ENCODE measurements at places on chromosomes 1 and 21. TPM values are rescaled to one million over a fixed set of nuclear protein-coding genes. Genes with fewer than 3 reads are reported as not detected.
A peak's percentile ranks its signal among the peaks of the same experiment; 100 is the strongest.

DNA sequence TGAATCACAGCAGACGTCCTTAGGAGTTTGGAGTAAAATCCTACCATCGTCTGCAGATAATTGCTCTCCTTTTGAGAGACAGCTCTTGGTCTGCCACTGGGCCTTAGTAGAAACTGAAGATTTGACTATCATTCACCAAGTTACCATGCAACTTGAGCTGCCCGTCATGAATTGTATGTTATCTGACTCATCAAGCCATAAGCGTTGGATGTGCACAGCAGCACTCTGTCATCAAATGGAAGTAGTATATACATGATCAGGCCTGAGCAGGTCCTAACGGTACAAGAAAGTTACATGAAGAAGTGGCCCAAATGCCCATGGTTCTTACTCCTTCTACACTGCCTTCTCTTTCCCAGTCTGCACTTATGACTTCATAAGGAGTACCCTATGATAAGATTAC lies 317.8 kb downstream of the GPATCH2 start:
- DNase-seq = no peak

DNA sequence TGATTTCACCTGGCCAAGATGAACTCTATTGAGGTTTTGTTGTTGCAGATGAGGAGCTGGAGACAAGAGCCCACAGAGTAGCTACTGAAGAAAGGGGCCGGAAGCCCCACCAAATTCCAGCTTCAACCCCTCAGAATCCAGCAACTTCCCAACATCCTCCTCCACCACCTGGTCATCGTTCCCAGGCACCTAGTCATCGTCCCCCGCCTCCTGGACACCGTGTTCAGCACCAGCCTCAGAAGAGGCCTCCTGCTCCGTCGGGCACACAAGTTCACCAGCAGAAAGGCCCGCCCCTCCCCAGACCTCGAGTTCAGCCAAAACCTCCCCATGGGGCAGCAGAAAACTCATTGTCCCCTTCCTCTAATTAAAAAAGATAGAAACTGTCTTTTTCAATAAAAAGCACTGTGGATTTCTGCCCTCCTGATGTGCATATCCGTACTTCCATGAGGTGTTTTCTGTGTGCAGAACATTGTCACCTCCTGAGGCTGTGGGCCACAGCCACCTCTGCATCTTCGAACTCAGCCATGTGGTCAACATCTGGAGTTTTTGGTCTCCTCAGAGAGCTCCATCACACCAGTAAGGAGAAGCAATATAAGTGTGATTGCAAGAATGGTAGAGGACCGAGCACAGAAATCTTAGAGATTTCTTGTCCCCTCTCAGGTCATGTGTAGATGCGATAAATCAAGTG lies 14.3 kb downstream of the CD2 start:
- no peak for DNase-seq

GRCh38 chr1:87325982-87326738 lies 2.5 kb upstream of the LMO4 start:
- no peak for DNase-seq

DNA sequence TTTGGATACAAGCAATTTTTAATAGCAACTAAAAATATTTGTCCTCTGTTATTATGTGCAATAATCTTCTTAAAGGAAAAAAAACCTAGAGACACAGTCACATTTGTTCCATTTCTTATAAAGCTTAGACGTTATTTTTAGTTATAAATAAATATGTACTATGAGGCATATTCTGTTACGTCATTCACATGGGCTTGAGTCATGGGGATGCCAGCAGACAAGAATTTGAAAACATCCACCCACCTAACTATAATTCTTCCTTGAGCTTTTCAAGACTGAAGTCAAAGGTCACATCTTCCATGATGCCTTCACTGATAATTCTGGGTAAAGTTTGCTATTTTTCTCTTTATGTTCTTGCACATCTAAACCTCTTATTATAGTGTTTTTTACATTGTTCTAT lies 268.8 kb downstream of the KCTD3 start:
- no peak for DNase-seq

DNA sequence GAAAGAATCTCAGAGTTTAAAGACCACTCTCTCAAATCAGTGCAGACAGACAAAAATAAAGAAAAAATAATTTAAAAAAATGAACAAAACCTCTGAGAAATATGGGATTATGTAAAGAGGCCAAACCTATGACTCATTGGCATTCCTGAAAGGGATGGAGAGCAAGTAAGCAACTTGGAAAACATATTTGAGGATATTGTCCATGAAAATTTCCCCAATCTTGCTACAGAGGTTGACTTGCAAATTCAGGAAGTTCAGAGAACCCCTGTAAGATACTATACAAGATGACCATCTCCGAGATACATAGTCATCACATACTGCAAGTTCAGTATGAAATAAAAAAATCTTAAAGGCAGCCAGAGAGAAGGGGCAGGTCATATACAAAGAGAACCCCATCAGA lies 43.7 kb upstream of the IVNS1ABP start:
- no peak for DNase-seq

PPIAL4G gene
- total RNA-seq = 0.11 TPM

GRCh38 chr1:46619656-46620258 lies 3.1 kb upstream of the MOB3C start:
- DNase-seq = no peak

OR10Z1 gene
- not detected for total RNA-seq

FAM177B gene
- total RNA-seq = not detected

DNA sequence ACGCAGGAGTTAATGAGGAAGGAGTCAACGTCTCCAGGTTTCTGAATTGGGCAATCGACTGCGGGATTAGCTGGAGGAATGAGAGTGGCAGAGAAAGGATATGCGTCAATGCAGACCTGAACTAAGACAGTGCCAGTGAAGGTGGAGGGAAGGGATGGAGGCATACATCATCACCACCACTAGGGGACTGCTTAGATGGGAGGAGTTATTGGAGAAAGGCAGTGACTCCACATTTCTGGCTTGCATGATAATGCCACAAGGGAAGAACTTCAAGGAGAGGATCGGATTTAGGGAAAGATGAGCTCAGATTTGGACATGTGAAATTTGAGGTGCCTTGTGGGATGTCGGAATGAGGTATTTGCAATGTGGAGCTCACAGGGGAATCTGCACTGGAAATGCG lies 17.5 kb downstream of the VASH2 start:
- no peak for DNase-seq

- DNase-seq = no peak
Measured at GRCh38 chr1:235933017-235933765, 66.5 kb upstream of the LYST start.

SELL gene
- total RNA-seq = 204 TPM

KCTD3 gene
- total RNA-seq = 3.0 TPM

DNA sequence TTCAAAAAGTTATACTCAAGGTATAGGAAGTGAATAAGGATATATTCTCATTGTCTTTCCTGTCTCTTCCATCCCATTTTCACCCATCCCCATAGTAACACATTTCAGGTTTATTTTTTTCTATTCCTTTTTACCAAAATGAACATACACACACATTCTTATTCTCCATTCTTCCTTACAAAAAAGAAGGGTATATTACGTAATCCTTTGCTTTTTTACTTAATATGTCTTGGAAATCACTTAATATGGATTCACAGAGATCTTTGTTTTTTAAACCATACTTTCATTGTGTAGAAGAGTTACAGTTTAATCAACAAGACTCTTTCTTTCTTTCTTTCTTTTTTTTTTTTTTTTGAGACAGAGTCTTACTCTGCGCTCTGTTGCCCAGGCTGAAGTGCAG lies 128.2 kb upstream of the BMP8A start:
- DNase-seq = no peak

- DNase-seq = no peak
Measured at GRCh38 chr21:42058631-42059111, 12.4 kb upstream of the UMODL1 start.

GRCh38 chr21:39313042-39313570 lies 326 bp downstream of the BRWD1 start:
- no peak for DNase-seq

RNU1-4 gene
- total RNA-seq = 5,937 TPM

DNA sequence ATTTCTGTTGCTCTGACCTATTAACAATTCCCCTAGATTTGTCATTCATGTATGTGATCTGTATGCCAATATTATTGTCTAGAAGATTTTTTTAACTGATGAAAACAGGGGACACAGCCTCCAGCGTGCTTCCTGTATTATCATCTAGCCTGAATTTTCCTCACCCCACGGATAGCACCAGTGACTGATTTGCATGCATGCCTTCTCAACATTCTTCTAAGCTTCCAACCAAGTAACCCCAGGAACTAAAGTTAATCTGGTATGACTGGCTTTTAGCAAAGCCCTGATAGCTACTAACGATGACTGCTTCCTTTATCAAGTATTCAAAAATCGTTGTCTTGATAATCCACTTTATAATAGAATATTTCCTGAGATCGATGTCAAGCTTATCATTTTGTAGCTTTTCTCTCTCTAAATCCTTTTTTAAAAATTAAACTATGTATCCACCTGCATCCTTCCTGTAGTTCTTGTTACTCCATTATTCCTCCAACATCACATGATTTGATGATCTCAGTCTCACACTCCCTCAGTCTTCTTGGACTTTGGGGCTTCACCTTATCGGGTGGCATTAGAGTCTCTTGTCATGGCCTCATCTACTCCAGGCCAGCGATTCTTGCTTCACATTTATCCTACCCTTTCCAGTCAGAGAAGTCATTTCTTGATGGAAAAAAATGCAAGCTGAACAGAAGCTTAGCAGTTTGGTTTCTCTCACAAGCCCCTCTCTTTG lies 19.0 kb downstream of the BCAR3 start:
- no peak for DNase-seq

MYBPHL gene
- total RNA-seq = not detected

DNA sequence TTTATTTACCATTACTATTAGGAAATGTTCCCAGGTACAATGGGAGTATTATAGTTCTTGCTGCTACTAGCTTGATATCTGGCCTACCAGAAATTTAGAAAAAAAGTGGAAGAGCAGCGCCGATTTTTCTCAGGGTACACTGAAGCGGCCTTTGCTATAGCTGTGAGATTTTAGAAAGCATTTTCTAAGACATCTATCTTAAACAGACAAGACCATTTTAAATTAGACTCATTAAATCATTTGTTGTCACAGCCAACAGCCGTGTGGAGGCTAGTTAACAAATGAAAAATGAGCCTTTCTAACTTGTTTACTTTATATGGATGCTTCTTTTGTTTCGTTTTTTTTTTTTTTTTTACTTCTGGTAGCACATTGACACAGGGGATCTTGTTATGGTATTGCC lies 183.2 kb upstream of the ZRANB2 start:
- DNase-seq = no peak

DNA sequence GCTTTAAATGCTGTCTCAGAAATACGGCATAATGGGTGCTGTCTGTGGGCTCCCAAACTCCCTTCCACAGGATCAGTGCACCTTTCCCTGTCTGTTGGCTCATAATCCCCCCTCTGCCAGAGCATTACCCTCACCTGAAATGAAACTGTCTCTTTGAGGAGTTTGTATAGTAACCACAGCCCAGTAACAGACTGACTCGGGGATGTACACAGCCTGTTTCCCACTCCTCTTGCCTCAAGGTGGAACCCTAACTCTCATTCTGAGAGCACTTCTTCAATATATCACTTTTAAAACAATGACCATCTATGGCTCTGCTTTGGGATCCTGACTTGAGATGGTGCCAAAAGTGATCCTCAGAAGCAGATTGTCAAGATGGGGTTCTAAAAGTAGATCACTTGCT lies 332.5 kb downstream of the AMY1C start:
- DNase-seq = no peak

- no peak for DNase-seq
Measured at GRCh38 chr1:109243860-109244552, 5.3 kb upstream of the CELSR2 start.

LAX1 gene
- 18.3 TPM for total RNA-seq

KLHDC8A gene
- not detected for total RNA-seq

GRCh38 chr1:14516974-14517840 lies 81.3 kb upstream of the KAZN start:
- DNase-seq = no peak

- DNase-seq = peak; percentile 65
Measured at GRCh38 chr1:109630081-109630897, 10.7 kb downstream of the AMPD2 start.
